Astrocyte of the cerebellum (primary cell): ENCODE measurements at places on chromosomes 3 and 15.

GRCh38 chr15:63599401-63600000, 2.3 kb downstream of the FBXL22 start:
- DNase-seq: no peak

- DNase-seq: no peak
Observed at GRCh38 chr3:25783661-25784512, 644 bp upstream of the NGLY1 start.

- no peak for DNase-seq
Observed at GRCh38 chr15:41558400-41559238, at the start of gene TYRO3. Gene TYRO3, plus strand, starts transcription at chr15:41559212. Its CDS starts 46 bp downstream, at chr15:41559258.

- no peak for DNase-seq
Observed at GRCh38 chr15:53675832-53676231, 83.6 kb downstream of the WDR72 start.

DNA sequence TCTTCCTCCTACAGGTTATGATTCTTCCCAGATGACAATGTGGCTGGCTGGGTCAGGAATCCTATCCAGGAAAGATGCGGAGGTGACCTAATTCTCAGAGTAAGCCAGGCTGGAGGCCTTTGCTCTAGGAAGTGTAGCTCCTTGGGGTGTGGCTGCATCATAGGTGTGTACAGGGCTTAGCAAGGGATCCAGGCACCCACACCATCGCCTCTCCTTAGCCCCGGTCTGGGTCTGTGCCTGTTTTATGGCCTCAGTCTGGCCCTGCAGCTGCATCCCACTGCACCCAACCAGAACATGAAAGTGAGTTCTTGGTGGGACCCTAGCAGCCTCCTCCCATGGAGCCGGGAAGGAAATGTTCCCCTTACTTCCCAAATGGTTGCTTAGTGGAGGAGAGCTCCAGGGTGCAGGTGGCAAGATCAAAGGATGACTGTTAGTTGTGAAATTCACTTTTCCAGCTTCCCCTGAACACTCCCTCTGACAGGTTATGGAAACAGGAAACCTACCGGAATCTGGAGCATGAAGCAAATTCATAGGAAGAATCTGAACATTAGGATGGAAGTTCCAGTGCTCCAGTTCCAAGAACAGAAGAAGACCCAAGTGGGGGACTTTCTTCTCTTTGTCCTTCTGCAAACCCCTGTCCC, 2.7 kb upstream of the AMOTL2 start:
- no peak for DNase-seq

- DNase-seq: no peak
Observed at GRCh38 chr3:74403307-74403706, 211.2 kb downstream of the CNTN3 start.

- no peak for DNase-seq
Observed at GRCh38 chr3:48186631-48187300, 1.5 kb downstream of the CDC25A start.

DNA sequence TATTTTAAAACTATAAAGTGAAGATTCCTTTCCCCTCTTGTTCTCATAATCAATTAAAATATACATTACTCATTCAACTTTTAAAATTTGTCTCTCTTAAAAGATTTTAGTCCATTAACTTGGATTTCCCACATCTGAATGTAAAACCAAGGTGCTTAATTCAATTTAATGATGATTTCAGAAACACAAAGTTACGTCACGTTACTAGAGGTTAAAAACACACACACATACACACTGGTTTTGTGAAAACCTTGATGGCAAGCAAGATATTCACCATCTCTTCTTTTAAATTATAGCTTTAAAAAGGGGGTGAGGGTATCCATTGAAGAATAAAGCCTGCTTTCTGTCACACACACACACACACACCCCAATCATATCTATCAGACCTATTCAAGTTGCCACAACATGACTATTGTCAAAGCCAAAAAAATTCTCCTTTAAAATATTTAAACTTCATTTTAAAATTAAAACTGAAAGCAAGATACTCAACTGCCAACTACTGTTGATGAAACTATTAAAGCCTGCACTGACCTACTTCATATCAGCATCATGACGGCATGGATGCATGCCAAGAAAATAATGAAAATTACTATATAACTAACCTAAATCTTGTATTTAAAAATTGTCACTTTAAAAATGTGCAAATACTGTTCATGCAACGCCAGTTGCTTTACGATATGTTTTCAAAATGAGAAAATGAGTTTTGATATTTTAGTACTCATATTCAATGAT, 2.1 kb downstream of the RFX7 start:
- no peak for DNase-seq

GRCh38 chr3:101940521-101941317, 91.4 kb downstream of the NFKBIZ start:
- DNase-seq: peak; percentile 94

GRCh38 chr3:19202303-19202702, 54.0 kb downstream of the KCNH8 start:
- no peak for DNase-seq

DNA sequence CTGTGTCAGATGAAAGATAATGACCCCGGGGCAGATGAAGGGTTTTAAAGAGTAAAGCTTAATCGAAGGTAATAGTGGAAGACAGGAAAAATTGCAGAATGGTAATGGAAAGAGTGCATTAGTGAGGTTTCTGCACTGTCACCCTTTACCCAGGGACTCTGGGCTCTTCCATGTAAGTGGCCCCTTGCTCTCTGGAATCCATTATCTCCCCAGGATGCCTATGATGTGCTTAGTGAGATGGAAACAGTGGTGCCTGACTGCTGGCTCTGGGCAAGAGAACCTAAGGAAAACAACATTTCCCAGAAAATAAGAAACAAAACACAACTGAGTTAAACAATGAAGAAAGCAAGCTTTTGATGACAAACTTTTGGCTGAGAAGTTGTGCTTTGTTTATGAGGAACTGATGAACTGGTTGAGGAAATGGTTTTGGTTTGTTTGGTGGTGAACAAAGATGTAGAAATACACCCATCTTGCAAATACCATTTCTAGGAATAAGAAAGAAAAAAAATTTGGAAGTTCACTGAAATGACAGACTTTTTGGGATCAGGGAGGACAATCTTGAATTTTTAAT, 119.9 kb upstream of the RASGRP1 start:
- no peak for DNase-seq

DNA sequence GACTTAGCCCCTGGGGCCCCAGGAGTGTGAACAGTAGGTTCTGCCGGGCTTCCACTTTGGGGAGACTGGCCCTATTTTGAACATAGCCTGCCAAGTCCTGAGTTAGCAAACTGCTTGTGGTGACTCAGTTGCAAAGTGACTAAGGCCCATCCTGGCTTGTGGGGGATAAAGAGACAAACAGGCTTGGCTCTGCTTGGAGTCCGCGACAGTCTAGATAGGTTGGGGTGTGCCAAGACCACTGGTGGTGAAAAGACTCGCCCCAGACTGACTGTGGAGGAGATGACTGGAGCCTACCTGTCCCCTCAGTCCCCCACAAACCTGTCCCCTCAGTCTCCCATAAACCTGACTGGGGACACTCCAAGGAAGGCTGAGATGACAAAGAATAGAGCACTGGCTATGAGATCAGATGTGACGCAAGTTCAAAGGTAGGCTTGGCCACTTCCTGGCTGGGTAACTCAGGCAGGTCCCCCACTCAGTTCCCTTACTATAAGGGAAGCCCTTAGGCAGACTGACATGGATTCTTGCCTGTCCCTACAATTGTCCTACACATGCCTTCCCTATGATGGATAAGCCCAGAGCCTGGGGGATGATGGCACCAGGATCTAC, 4.3 kb downstream of the DNASE1L3 start:
- peak; percentile 6 for DNase-seq

- no peak for DNase-seq
Observed at GRCh38 chr3:73010158-73010557, 13.5 kb downstream of the PPP4R2 start.

DNA sequence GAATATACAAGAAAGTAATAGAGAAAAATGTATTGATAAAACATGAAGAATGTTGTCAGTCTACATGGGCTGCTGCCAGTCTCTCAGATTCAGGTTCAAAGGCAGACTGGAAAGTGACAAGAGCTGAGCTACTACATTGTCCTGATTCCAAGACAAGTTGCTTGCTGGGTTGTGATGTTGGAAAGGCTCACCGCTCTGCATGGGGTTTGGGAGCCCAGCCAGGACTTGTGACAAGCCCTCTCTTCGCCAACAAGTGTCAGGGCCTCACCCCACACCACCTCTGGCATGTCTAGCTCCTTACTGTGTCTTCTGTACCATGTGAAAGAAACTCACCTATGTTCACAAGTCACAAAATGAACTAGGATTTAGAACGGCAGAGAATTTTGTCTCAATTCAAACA, 43.0 kb upstream of the SH3GL3 start:
- DNase-seq: no peak

- no peak for DNase-seq
Observed at GRCh38 chr15:90138071-90138833, 36.0 kb upstream of the IDH2 start.

GRCh38 chr3:71962561-71963240, 177.8 kb upstream of the PROK2 start:
- DNase-seq: no peak

GRCh38 chr3:115022835-115023398, 124.2 kb downstream of the ZBTB20 start:
- no peak for DNase-seq

- no peak for DNase-seq
Observed at GRCh38 chr15:73515527-73515926, 72.6 kb downstream of the REC114 start.

DNA sequence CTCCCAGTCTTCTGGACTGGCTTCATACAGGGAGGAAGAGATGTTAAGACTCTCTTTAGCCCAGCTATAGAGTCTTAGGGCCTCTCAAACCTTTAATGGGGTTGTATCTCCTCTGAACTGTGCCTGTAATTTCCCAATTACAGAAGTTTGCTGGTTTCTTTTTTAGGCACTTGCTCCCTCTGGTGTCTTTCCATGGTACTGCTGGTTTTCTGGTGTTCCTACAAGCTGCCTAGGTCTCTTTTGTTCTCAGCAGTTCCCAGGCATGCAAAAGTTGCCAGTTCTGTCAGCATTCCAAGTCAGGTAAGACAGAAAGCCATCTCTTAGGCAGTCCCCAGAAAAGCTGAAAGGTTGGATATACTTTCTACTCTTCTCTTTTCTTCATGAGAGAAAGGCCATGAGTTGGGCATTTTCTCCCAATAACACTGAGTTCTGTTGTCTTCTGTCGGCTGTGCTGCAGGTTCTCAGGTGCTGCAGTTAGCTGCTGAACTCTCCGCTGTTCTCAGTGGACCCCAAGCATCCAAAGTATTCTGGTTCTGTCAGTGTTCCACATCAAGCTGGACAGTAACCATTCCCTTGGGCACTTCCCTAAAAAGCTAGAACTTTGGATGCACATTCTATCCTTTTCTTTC, 54.4 kb upstream of the EHHADH start:
- DNase-seq: peak; percentile 38

DNA sequence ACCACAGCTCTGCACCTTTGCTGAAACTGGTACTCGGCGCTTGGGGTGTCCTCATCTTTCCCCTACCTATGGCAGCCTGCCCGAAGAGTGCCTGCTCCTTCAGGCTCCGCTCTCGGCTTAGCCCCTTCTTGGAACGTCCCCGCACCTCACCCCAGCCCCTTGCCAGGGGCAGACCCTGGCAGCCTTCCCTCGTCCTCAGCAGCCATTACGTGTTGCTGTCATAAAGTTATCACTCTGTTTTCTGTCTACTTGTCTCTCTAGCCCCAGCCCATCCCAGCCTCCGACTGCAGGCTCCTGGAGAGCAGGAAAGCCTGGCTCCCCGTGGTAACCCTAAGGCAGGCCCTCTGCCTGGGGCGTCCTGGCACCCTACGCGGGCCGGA, 5.1 kb upstream of the BAHD1 start:
- no peak for DNase-seq

- DNase-seq: no peak
Observed at GRCh38 chr15:75025107-75025506, 1.7 kb downstream of the PPCDC start.

GRCh38 chr3:178507507-178508442, 28.5 kb upstream of the KCNMB2 start:
- no peak for DNase-seq

GRCh38 chr3:53196575-53197407, 35.8 kb downstream of the PRKCD start:
- DNase-seq: peak; percentile 27

- no peak for DNase-seq
Observed at GRCh38 chr15:35111861-35112260, 26.8 kb upstream of the NANOGP8 start.

GRCh38 chr15:81911022-81911971, 134.5 kb downstream of the MEX3B start:
- no peak for DNase-seq

- no peak for DNase-seq
Observed at GRCh38 chr3:42591811-42592210, 1.2 kb downstream of the SS18L2 start.

DNA sequence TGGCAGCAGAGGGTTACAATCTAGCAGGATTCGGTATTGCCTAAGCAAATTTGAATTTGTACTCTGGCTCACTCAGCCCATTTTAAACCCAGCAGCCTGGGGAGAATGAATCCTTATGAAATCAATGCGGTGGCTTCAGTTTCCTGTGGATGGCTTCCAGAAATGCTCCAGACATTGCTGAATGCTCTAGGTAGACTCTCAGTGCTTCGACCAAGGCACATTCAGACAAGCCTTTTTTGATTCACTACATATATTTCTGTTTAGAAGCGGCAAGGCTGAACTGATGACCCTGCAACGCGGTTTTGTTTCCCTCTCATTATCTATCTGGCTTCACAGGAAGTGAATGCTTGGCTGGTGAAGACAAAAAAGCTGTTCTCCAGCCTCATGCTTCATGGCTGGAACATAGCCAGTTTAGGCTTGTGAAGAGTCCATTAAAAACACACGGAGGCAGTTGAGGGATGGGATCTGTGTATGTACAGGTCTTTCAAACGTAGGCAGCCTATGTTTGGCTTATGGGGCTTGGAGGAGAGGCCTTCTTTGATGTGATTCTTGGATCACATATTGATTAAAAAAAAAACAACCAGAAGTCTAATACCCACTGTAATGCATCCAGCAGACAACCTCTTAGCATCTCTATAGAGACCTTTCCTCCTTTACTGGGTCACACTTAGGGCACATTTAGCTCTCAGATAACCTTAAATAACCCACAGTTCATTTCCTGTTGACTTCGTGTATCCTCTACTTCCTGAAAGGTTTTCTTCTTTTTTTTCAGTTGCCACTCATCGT, 400.2 kb upstream of the TBL1XR1 start:
- peak; percentile 97 for DNase-seq

- DNase-seq: no peak
Observed at GRCh38 chr3:43400781-43401730, 114.7 kb downstream of the SNRK start.

DNA sequence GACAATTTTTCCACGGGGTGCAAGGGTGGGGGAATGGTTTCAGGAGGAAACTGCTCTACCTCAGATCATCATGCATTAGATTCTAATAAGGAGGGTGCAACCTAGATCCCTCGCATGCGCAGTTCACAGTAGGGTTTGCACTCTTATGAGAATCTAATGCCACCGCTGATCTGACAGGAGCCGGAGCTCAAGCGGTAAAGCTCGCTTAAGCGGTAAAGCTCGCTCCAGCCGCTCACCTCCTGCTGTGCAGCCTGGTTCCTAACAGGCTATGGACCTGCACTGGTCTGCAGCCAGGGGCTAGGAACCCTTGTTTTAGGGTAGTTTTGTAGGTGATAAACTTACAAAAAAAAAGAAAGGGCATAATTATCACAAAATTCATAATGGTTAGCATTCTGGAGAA, 53.9 kb upstream of the RYR3 start:
- no peak for DNase-seq

- DNase-seq: no peak
Observed at GRCh38 chr3:190076136-190076535, 44.6 kb downstream of the P3H2 start.

GRCh38 chr3:5809586-5810246, 622.2 kb downstream of the EDEM1 start:
- no peak for DNase-seq
